ENCODE measurements at places on chromosomes 12 and 14.

GRCh38 chr14:37565550-37565949 lies 29.5 kb downstream of the FOXA1 start:
- H3K27ac ChIP-seq = no peak overlapping the region
- H3K4me1 ChIP-seq = peaks cover 5% of the 10 kb centered on the region
- no peak for DNase-seq
- H3K27me3 ChIP-seq = peaks cover 2% of the 10 kb centered on the region
- no peaks in the 10 kb centered on the region for H3K36me3 ChIP-seq

DNA sequence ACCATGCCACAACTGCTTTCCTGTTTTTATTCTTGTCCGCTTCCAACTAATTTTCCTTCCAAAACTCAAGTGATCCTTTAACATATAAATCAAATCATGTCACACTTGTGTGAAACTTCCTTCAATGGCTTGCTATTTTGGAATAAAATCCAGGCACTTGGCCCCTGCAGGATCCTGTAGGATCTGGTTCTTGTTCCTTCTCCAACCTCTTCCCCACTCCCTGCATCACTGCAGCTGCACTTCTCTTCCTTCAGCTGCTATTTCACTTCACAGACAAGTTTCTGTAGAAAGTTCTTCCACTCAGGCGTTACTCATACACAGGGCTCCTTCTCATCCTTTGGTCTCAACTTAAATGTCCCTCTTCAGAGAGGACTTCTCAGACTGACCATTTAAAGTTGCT lies 239.7 kb upstream of the BTG1 start:
- no peak for DNase-seq
- H3K27ac ChIP-seq = no peak overlapping the region
- no peaks in the 10 kb centered on the region for H3K4me1 ChIP-seq
- no peaks in the 10 kb centered on the region for H3K36me3 ChIP-seq

DNA sequence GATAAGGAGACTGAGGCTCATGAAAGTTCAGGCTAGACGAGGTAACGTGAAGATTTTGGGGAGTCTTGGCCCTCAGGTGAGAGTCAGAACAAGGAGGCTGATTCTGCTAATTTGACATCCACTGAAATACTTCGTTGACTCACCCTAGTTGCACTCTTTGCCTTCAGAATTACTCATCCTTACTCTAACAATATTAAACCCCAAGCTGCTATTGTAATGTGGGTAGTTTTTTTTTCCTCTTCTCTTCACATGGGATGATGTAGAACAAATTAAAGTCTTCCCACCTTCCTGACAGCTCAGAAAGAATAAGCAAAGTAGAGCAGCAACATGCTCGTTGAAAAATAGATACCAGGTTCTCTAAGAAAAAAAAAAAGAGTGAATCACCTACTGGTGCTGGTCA lies 22.0 kb upstream of the SRRM4 start:
- H3K27ac ChIP-seq = no peak overlapping the region
- H3K27me3 ChIP-seq = no peaks in the 10 kb centered on the region
- no peak overlapping the region for H3K4me3 ChIP-seq
- H3K4me1 ChIP-seq = no peaks in the 10 kb centered on the region
- no peak for DNase-seq

GRCh38 chr14:45120096-45120495 lies 14.2 kb downstream of the FKBP3 start:
- H3K27ac ChIP-seq = no peak overlapping the region
- no peaks in the 10 kb centered on the region for H3K27me3 ChIP-seq
- no peak overlapping the region for H3K4me3 ChIP-seq
- DNase-seq = no peak

DNA sequence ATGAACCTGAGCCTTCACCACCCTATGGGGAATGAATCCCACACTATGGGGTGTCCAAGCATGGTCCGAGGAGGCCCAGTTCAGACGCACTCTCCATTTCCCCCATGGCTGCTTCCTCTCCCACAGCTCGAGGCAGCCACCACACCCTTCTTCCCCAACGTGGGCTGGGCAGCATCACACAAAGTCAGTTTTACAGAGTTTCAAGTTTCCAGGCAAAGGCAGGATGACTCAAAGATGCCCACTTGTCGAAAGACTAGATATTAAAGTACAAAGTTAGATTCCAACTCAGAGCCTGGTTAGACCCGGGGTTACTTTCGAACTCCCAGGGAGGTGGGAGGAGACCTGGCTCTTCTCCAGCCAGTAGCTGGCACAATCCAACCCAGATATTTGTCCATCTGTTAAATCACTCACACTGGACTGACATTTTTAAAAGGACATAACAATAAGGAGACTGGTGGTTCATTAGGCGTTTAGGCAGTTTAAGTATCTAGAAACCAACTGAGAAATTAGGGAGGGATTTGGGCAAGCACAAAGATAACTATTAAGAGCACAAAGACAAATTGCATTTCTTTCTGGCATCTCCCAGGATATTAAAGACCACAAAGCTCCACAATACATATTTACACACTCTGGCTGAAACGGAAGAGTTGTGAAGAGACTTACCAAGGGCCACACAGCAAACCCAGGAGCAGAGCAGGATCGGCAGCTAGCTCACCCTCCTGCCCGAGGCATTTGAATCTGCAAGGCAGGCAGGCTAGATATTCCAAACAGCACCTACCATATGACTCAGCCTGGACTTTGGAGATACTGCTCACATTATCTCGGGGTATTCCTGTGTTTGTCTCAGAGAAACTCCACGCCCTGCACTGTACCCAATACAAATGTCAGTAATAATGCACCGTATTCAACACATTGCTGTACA lies 34.8 kb downstream of the TMCC3 start:
- H3K4me1 ChIP-seq = peaks cover 5% of the 10 kb centered on the region
- peaks cover 5% of the 10 kb centered on the region for H3K36me3 ChIP-seq
- peak overlapping the region; percentile 3 for H3K4me3 ChIP-seq
- no peak overlapping the region for H3K27ac ChIP-seq
- no peaks in the 10 kb centered on the region for H3K27me3 ChIP-seq
